Naive thymus-derived CD8-positive, alpha-beta T cell (primary cell): ENCODE measurements at places on chromosomes 5 and 9. TPM values are rescaled to one million over a fixed set of nuclear protein-coding genes. Genes with fewer than 3 reads are reported as not detected.

Gene FOXD4L5
- total RNA-seq = 0.63 TPM

Gene ADGRD2
- total RNA-seq = not detected

Gene CRHBP
- total RNA-seq = not detected

Gene ACSL6
- 40.0 TPM for total RNA-seq

GRCh38 chr5:133552925-133553525 lies 59.3 kb downstream of the FSTL4 start:
- H3K27me3 ChIP-seq = peaks cover 24% of the 10 kb centered on the region
- H3K36me3 ChIP-seq = no peaks in the 10 kb centered on the region
- H3K27ac ChIP-seq = no peak overlapping the region
- DNase-seq = peak; percentile 72
- H3K4me1 ChIP-seq = no peaks in the 10 kb centered on the region
- H3K4me3 ChIP-seq = no peak overlapping the region
